Activated T-cell treated with anti-CD3 and anti-CD28 coated beads for 48 hours (primary cell): ENCODE measurements at places on chromosomes 7 and 10.

DNA sequence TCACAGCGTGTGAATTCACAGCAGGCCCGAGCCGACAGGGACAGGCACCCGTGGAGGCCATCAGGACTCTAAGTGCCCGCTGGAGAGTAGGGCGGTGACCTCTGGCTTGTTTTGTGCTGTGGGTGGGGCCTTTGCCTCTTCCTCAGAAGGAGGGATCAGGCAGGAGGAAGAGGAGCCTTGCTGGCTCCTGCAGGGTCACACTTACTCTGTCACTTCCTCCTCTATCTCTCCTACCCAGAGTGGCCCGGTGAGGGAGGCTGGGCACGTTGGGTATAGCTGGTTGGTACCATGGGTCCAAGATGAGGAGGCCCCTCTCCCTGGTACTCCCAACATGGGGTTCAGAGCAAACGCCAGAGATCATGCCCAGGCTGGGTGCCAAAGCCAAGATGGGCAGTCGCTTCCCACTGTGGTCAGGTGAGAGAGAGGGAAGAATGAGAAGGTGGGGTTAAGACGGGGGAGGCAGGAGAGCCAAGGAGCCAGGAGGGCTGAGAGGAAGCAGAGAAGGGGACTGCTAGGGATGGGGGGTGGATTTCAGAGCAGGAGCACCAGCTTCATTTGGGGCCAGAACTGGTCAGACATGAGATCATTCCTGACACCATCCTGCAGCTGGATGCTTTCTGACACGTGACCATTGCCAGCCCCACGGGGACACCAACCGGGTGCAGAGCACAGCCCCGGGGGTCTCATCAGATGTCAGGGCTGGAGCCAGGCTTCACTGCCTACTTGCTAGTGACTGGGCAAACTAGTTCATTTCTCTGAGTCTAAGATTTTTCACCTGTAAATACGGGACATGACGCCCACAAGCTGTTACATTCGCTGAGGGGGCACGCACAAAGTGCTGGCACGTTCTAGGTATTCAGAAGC is 54.8 kb upstream of the CACUL1 start:
- DNase-seq = no peak

DNA sequence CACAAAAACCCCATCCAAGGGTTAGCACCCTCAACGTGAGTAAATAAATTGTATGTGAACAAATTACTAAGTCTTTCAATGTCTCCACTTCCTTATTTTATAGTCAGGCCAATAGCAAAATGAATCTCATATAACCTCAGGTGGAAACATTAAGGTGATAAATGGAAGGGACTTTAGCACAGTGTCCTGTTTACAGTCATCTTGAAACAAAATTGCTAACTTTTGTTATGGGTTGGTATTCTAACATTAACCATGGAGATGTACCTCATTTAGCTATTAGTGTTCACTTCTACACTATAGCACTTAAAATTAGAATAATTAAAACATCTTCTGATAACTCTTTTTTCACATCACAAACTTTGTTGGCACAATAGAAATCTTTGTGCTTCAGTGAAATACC is 255.8 kb upstream of the CNTNAP2 start:
- no peak for DNase-seq

DNA sequence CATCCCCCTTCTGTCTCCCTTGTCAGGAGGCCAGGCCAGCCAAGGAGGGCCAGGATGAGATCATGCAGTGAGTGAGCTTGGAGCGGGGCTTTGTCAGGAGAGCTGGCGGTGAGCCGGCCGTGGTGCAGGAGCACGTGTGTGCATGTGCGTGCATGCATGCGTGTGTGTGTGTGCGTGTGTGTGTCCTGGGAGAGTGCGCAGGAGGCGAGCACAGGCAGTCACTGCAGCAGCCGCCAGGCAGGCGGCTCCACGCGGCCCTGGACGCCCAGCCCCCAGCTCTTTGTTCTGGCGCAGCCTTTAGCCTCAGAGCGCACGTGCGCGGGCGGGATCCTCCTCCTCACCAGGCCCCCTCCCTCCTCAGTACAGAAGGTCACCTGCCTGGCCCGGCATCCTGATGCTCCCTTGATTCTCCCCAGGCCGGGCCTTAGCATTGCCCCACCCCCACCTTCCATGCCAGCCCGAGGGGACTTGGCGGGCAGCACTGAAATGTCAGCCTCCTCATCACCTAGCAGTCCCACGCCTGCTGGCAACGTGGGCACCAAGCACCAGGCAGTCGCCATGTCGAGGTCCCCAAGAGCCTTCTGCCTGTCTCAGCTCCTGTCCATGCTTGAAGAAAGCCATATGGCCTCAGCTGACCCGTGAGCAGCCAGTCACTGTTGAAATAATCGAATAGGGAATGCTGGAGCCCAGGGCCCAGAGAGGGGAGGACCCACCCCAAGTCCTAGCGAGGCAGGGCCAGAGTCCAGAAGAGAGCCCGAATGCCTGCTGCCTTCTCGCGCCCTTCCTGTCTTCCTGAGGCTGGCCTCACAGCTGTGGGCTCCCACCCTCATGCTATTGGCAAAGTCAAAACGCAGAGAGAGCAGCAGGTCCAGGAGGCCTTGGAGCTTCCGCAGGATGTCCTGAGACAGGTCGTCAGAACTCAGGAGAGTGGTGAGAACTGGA is 125.9 kb upstream of the PPIF start:
- DNase-seq = no peak

- DNase-seq = no peak
These were observed 93.7 kb downstream of the ARID5B start for GRCh38 chr10:61995220-61995503.

- no peak for DNase-seq
These were observed 73.1 kb downstream of the HTR7 start for GRCh38 chr10:90784771-90785170.

DNA sequence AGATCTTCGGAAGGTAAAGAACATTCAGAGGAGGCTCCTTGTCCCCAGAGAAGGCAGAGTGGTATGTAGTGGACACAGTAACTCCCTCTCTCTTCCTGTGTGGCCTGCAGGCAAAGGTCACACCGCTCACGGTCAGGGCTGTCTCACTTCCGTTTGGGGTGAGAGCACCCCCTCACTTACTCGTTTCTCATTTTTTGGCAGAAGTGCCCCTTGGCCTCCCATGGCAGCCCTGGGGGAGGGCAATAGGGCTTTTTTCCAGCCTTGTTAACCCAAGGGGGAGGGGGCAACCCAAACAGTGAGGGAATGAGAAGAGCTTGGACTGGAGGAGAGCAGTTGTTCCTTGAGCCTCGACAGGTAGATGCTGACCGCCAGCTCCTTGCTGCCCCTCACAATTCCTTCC is 31.8 kb upstream of the SRGN start:
- DNase-seq = no peak

GRCh38 chr7:42674541-42674940 is 237.3 kb downstream of the C7orf25 start:
- DNase-seq = no peak

GRCh38 chr10:29328983-29329382 is 40.1 kb downstream of the LYZL1 start:
- DNase-seq = no peak

- no peak for DNase-seq
These were observed 46.2 kb downstream of the JAKMIP3 start for GRCh38 chr10:132111871-132112341.

DNA sequence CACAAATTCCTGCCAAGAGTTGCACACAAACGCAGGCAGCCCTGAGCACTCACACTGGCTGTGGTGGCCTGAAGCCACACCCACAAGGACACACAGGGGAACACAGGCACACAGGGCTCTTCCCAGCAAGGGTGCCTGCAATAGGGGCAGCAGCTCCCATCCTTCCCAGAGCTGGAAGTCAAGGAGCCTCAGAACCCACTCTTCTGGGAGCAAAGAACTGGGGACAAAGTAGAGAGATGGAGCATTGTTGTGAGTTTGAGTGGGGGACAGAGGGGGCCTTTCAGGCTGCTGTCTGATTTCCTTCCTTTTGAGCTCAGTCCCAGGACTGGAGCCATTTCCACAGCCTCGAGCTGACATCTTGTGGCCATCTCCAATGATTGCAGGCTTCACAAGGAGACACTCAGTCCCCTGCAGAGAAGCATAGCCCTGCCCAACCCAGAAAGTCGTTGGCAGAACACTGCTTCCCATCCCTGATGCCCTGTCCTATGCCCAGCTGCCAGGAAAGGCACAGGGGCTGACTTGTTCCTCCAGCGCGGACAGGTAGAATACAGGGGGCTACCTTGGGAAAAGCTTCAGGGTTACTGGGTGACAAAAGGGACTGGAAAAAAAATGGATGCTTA is 34.4 kb upstream of the SLF2 start:
- peak; percentile 24 for DNase-seq

DNA sequence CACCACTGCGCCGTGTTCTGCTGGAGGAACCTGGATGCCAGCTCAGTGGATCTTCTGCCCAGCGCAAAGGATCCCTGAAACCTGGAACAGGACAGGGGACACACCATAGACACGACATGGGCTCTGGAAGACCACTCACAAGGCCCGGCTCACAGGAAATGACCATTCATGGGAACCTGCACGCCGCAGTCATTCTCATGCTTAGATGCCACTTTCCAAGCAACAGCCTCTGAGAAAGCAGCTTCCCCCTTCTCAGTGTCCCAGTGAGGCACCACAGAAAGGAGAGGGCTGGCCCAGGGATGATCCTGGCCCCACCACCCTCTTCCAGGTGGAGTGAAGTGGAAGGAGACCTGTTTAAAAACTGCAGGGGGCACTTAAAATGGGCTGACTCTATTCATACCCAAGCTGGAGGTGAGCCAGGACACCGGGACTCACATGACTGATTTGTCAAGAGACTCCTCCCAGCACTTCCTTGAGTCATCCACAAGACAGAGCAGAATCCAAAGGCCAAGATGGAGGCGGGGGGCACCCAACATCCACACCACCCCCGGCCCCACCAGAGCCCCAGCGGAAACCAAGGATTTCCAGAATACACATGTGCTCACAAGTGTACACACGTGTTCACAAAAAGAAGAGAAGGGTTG is 11.2 kb downstream of the CTBP2 start:
- no peak for DNase-seq

GRCh38 chr7:18363751-18364380 is 131.7 kb upstream of the HDAC9 start:
- DNase-seq = no peak

GRCh38 chr7:118662266-118662665 is 437.8 kb downstream of the ANKRD7 start:
- no peak for DNase-seq

- DNase-seq = no peak
These were observed 28.5 kb downstream of the CPED1 start for GRCh38 chr7:121016966-121017365.

GRCh38 chr7:1295776-1296355 is 63.2 kb downstream of the UNCX start:
- no peak for DNase-seq

DNA sequence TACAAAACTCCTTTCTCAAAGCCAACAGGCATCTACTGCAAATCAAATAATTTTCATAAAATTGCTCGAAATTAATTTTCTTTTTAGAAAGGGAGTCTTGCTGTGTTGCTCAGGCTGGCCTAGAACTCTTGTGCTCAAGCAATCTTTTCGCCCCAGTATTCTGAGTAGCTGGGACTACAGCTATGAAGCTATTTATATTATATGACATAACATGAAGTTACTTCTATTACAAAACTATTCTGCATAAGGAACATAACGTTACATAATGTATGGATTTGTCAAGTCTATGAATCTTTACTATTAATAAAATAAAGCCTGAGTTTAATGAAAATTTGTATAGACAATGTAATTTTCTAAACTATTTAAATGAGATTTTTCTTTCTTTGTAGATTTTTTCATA is 415.0 kb downstream of the PARD3 start:
- no peak for DNase-seq

GRCh38 chr10:33661580-33662336 is 327.3 kb upstream of the NRP1 start:
- DNase-seq = no peak

DNA sequence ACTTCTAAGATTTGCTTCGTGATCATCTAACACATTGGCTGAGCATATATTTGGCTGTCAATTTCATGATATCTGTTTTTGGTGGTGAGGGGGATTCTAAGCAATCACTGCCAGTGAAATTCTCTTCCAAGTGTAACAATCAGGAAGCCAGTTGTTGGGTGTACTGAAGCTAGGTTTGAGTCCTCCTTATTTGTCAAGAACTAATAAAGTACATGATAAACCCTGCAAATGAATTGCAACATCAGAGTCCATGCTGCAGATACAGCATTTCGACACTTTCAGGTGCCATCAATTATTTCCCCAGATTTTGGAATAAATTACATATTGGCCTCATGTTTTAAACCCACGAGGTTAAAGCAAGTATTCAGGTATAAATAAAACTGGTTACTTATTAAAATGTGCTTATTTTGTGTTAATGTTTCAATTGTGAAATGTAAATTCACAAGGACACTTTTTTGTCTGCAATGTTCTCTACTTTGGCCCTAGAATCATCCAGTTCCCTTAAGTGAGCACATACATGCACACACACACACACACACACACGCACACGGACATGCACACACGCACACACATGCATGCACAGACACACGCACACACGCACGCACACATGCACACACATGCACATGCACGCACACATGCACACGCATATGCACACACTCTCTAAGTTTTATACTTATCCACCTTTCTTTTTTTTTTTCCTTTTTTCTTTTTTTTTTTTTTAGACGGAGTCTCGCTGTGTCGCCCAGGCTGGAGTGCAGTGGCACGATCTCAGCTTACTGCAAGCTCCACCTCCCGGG is 510.2 kb upstream of the KLF6 start:
- DNase-seq = no peak

- DNase-seq = no peak
These were observed 268.9 kb downstream of the ADK start for GRCh38 chr10:74419958-74420375.

DNA sequence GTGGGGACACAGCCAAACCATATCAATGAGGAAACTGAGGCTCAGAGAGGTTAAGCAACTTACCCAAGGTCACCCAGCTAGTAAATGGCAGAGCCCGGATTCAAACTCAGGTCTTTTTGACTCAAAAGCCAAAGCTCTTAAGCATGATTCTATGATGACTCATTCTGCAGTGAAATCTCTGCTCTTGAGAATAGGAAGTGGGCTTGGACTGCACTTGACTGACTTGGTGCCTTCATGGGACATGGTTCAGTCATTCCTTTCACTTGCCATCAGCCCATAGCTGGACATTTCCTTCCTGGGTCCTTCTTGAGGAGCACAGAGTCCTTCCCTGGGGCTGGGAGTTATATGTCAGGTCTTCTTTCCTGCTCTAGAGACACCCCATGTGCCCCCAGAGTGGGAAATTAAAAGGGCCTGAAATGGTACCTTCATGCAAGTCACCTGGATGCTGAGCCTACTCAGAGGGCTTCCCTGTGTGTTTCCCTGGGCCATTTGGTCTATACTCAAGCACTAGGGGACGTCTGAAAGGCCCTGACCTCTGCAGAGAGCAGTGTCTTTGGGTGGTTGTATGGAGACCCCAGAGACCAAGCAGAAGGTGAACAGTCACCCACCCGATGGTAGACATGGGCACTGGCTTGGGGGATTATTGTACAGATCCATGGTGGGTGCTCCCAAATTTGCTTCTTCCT is 62.4 kb upstream of the SDK1 start:
- no peak for DNase-seq

GRCh38 chr10:64011912-64012714 is 490.9 kb downstream of the REEP3 start:
- no peak for DNase-seq

DNA sequence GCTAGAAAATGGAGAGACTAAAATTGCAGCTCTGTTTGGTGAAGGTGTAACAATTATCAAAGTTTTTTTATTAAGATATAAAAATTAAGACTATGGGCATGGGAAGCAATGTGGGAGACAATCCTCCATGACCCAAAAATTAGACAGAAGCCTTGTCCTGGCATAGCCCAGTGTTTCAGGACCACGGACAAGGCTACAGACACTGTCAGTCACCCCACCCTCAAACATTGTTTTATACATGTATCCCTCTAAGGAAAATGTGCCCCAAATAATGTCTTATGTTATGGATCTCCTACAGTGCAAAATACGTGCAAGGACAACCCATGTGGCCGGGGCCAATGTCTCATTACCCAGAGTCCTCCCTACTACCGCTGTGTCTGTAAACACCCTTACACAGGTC is 24.0 kb downstream of the HABP2 start:
- DNase-seq = no peak
